ENCODE measurements at places on chromosomes 11 and 22.

GRCh38 chr11:102849311-102849710, 5.9 kb upstream of the MMP3 start:
- no peak for DNase-seq

DNA sequence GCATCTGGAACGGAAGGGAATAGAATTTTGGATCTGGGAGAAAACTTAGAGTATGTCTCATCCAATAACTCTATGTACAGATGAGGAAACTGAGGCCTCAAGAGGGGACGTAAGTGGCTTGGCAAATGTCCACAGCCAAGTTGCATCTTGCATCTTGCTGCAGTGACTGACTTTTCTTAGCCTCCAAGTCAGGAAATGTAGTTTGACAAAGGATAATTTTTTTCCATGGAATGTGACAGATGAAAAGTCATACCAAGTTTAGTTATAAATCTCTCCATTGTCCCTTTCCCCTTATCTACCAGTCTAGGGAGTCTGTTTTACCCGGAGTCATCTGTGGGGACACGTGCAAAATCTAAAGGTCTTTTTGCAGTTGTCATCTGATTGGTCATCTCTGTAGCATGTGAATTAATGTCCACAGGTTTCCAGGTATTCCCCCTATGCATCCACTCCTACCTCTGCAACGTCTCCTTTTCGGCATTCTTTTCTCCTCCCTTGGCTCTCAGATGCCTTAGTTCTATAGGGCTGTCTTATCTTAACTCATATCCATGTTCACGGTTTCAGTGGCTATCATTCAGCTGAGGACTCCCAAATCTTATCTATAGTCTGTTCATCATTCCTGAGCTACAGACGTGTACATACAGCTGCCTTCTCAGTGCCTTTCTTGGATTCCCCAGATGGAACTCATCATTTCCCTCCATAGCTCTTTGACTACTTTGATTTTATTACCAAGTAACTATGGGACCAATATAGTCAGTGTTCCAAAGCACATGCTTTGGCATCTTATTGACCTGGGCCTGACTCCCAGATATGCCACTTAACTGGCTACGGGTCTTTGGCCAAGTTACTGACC, 139.5 kb upstream of the TIMP3 start:
- DNase-seq = no peak

DNA sequence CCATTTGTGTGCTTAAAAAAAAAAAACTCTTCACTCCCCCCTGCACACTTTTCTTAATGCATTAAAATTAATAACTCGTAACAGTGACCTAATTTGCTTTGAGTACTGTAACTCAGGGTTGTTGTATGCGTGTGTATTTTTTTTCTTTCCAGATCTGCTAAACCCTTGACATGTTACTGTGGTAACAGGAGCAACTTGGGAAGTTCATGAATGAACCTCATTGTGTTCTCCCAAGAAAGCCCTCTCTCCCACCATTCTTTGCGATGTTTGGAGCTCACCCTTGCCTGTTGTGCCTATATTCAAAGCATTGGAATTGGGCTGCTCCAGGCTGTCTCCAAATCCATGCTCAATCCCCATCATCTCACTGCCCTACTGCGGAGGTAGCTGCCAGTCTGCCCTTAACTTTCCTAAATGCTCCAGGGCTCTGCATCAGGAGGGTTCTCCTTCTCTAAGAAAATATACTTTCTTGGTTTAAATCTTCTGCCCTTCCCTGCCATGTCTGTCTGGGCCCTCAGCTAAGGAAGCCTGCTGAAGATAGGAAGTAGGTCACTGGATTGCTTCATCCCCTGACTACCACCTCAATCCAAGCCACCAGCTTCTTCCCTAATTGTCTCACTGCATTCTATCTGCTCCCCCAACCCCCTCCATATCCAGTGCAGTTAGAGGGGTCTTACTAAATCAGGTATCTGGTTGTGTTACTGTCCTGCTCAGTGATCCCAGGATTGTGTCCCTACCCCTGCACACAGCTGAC, 70.3 kb downstream of the KIRREL3 start:
- DNase-seq = no peak

DNA sequence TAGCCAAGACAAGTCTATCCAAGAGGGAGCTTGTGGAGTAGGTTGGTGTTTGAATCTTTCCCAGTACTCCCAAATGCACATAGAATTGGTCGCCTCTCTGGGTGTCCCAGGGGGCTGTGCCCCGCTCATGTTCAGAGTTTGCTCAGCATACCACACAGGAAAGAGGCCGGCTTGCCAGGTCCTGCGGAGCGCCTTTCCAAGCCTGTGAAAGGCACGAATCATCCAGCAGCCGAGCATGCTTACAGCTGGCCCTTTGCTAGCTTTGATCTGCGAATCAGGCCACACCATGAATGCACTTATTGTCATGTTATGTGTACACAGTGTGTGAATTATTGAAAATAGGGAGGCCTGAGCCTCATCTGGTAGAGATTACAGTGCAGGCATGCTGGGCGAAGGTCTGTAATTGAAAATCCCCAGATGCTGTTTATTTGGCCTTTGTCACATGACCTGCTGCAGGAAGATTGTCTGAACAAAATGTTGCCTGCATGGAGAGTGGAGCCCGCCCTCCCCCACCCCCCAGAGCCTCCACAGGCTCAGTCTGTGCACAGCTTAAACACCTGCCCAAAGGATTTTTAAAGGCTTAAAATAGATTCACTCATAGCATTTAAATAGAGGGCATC, 163.3 kb upstream of the RASSF10 start:
- DNase-seq = peak; percentile 69

DNA sequence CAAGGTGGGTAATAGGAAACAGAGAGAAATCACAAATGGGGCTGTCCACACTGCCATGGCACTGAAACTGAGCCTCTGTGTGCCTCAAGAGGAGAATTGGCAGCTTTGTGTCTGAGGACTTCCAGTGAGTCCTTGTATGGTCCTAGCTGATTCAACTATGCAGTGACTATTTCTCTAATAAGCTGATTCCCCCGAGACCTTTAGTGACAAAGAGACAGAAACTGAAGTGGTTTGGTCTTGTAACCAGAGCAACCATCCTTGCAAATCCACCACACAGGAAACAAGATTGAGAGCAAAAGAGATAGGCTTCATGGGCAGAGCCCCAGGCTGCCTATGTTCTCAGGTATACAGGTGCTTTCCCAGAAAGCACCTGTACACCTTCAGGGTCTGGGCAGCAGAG, 1038.5 kb downstream of the NTM start:
- DNase-seq = no peak

- peak; percentile 17 for DNase-seq
Measured at GRCh38 chr11:2265854-2266585, 4.4 kb downstream of the ASCL2 start.

DNA sequence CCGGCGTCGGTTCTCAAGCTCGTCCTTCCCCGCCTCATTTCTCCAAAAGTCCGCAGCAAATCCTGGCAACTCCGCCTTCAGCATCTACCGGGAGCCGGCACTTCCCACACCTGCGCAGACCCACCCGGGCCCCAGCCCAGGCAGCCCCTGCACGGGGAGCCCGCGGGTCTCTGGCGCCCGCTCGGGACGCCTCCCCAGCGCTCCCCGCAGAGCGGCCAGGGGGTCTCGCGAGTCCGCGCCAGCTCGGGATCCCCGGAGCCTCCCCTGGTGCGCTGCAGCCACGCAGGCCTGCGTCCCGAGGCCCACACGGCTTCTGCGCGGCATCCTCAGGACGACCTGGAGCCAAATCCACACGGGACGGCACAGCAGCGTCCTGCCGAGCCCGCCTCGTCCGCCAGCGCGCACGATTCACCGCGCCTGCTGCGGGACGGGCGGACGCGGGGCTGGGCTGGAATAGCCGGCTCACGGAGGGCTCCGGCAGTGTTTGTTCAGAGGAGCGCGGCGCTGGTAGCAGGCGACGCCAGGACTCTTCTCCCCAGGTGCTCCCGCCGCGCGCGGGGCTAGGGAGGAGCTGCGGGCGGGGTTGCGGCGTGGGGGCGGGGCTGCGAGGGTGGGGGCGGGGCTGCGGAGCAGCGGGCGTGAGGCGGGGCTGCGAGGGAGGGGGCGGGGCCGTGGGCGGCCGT, 816 bp upstream of the PHRF1 start:
- DNase-seq = peak; percentile 73

GRCh38 chr22:19870153-19871022, 15.7 kb upstream of the GNB1L start:
- no peak for DNase-seq
